Esophagus squamous epithelium (tissue), 5 donors: ENCODE measurements at places on chromosomes 1 and 21.

DNA sequence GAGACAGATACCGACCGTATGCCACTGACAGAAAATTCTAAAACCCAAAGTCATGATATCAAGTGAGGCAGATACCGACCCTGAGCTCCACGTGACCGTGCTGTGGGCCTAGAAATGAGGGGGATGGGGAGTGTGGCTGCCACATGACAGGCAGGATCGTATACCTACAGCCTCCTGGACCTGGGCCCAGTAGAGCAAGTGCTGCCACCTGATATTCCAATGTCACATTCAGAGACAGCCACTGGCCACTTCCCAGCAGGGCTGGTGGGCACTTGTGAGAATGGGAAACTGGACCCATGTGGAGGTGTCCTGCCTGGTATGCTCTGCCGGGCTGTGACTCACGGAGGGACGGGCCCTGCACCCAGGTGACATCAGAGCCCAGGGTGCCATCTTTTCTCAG is 44.6 kb upstream of the CLDN14 start:
- DNase-seq, result no peak

DNA sequence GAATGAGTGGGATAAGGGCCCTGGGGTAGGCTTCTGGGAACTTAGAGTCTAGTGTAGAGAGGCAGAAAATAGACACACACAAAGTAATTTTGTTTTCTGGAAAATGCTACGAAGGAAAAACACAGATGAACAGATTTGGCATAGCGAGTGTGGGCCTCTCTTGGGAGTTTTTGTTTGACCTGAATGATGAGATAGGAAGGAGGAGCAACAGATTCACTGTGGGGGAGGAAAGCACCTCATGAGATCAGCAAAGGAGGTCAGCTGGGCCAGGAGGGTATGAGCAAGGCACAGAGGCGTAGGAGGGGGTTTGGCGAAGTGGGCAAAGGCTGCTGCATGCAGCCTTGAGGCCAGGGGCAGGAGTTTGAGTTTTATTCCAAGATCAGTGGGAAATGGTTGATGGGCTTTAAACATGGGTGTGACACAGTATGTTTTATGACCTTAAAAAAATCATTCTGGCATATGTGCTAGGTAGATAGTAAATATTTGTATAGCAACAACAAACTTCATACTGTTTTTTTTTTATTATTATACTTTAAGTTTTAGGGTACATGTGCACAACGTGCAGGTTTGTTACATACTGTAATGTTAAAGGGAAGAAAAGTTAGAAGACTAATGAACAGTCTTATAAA is 57.9 kb downstream of the FGGY start:
- DNase-seq, result no peak

DNA sequence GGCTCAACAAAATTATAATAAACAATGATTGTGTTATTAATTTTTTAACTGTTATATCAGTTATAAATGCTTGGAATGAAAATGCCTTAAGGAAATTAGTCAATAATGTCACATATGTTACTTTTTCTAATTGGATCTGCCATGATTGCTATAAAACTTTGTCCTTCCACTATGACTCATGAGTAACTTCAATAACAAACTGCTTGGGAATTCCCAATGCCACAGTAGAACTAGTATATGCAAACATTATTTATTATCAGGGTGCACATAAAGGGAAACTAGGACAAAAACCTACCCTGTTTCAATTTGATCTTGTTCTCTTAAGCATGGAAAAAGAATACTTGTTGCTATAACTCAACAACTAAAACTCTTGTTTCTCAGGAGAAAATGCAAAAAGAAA is 59.1 kb upstream of the PDC start:
- DNase-seq, result no peak

GRCh38 chr1:58401991-58402390 is 144.5 kb downstream of the OMA1 start:
- no peak for DNase-seq

- DNase-seq, result no peak
These were observed 76.6 kb upstream of the SELENON start for GRCh38 chr1:25723250-25723880.

DNA sequence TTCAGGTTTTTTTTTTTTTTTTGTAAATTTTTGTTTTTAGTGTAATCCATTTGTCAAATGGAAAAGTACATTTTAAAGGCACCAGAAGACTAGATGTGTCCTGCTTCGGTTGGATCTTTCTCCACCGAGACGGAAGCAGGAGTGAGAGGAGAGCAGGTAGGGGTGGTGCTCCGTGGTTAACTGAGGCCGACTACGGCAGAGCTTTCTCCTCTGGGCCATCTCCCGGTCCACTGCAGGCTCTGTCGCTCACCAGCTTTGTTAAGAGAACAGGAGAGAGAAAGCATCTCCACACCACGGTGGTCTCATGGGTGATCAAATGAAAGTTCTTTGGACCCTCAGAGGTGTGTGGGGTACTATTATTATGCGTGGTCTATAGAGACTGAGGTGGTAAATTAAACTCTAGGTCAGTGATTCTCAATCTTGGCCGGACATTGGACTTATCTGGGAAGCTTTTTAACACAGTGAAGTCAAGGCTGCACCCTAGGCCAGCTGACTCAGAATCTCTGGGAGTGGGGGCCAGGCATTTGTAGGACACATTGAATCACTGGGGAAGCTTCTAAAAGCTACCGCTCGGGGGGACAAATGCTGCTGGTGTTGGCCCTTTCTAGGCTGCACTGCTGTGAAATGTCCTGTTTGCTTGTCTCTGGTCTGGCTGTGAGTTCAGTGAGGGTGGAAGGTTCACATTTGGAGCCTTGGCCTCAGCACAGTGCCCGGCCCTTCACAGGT is 25.0 kb downstream of the ABCA4 start:
- no peak for DNase-seq

DNA sequence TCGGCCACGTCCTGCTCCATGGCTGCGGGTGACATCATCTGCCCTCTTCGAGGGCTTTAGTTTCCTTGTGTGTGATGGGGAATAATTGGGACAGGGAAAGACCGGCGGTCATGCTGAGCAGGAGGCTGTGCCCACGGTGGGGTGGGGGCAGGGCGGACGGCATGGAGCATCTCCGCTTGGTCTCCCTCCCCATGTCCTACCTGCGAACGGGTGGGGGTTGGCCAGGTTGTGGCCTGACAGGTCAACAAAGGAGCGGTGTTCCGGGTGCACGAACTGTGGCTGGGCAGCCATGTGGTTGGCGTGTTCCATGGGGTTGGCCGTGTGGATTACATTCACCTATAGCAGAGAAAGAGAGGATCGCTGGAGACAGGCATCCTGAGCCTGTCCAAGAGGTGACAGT is 80.0 kb downstream of the PIK3CD start:
- DNase-seq, result no peak

DNA sequence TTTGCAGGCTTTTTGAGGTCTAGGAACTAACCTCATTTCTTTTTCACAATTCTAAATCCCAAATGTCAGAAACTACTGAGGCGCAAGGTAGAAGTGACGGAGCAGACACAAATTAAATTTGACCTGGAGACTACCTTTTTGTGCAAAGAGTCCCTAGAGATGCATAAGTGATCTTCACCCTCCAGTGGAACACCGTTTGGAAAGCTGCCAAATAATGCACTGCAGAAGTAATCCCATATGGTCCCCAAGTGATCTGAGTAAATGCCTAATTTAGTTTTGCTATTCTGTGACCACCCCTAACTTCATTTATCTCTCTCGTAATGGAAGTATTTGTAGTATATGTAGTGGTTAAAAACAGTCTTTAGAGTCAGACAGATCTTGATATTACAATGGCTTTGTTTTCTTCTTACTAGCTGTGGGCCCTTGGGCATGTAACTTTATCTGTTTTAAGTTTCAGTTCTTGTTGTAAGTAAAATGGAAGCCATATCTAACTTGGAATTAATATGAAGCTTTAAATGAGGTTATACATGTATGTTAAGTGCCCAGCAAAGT is 70.4 kb upstream of the IPO9 start:
- no peak for DNase-seq

- DNase-seq, result no peak
These were observed 1010.5 kb upstream of the NCAM2 start for GRCh38 chr21:19987671-19988070.

DNA sequence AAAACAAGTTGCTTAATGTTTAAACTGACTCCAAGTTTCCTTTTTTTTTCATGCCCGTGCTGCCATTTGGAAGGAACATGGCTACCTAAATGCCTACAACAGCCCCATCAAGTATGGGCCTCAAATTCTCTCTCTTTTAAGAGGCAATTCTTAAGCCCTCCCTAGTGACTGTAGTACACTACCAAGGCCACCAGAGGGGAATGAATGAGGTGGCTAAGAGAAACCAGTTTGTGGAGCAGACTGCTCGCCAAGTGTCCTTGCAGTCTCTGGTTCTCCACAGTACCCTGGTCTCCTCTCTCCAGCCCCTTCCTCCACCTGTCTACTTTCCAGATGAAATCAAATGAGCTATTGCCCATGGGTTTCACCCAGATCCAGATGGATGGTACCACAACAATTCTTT is 1809.6 kb downstream of the BRINP3 start:
- no peak for DNase-seq

- no peak for DNase-seq
These were observed 44.0 kb downstream of the LYST start for GRCh38 chr1:235822685-235823084.

- DNase-seq, result no peak
These were observed 21.5 kb downstream of the TUT4 start for GRCh38 chr1:52531249-52531872.

GRCh38 chr1:63626222-63626621 is 33.0 kb downstream of the PGM1 start:
- no peak for DNase-seq

- no peak for DNase-seq
These were observed 1.9 kb downstream of the TNFRSF18 start for GRCh38 chr1:1204425-1204920.

DNA sequence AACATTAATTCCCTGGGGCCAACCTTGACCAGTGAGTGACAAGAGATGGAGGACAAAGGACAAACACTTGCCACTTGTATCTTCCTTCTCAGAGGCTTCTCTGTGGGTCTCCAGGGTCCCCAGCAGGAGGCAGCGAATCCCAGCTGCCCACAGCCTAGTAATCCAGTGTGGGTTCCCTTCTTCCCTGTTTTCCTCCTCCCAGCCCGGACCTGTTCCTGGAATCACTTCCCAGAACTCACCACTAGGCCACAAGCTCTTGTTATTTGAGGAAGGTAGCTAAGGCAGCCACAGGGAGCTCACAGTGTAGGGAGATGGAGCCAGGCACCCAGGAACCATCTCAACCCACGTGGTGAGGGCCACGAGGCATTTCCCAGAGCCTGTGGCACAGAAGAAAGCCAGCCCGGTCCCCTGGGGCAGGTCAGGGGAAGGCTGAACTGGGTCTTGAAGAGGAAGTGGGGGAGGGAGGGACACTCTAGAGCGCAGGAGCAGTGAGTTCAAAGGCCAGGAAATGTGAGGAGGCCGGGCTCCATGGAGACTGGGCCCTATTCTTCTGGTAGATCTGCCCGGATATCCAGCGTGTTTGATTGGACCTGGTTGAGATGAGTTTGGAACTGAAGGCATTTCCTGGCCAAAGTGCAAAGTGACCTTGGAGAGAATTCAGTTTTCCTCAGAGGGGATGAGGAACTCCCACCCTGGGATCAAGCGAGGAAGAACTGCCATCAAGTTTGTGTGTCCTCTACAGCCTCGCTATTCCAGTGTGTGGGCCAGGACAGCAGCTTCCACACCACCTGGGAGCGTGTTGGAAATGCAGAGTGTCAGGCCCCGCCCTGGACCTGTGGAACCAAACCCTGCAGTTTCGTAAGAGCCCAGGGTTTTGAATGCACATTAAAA is 20.3 kb upstream of the C2CD2 start:
- DNase-seq, result no peak

GRCh38 chr1:21909787-21910503 is 27.2 kb downstream of the HSPG2 start:
- no peak for DNase-seq

- DNase-seq, result no peak
These were observed 8.6 kb upstream of the CHI3L2 start for GRCh38 chr1:111218701-111219556.

GRCh38 chr1:170732252-170732588 is 68.3 kb downstream of the PRRX1 start:
- no peak for DNase-seq

DNA sequence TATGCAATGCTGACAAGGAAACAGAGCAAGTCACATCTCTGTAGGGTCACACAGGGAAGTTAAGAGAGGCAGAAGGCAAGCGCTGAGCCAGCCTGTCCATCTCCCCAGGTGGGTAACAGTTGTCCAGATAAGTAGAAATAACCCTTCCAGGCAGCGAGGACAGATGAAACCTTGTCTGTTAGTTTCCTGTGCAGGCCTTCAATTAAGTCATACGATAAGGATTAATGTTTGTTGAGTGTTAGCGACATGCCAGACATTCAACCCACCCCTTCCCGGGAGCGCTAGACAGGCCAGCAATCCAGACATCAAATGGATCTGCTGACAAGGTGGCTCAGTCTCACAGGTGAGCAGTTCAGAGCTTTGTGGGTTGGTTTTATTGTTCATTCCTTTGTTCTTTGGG is 221.5 kb upstream of the FMN2 start:
- no peak for DNase-seq

DNA sequence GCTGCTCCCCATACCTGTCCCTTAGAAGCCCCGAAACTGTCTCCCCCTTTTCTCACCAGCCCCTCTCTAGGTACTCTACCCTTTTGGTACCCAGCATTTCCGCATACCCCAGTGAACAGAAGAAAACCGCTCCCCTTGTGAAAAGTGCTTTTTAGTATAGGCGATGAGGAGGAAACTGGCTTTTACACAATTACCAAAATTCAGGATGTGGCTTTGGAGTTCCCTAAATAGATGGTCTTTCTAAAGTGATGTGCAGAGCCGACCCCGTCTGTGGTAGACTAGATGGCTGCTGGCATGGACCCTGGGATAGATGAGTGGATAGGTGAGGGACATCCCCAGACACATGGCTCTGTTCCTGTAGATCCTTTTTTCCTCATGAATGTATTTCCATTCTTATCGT is 2.6 kb upstream of the PER3 start:
- DNase-seq, result no peak

DNA sequence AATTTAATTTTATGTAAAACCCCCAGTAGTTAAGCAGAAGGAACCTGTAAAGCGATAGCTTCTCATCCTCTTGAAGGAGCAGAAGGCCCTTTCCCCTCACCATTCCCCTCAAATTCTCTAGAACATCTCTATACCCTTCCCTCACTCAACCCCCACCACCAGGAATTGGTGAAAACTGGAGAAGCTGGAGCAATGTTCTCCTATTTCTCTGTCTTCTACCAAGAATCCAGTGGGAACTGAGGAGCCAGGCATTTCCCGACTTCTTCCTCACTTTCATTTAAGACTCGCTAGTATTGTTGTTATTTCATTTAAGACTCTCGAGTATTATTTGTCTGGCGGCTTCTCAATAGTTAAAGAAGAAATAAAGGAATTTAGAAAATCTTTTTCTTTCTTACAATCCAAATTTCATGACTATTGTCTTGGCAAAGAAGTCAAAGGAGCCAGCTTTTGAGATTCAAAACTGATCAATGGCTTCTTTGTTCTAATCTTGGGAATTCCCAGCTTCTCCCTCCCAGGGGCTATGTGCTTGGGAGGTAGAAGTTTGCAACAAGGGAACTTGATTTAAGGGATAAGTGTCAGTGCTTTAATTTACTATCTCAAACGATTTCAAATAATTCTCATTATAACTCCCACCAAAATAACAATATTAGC is 253.3 kb upstream of the ADGRL2 start:
- DNase-seq, result no peak
